Activated naive CD8-positive, alpha-beta T cell treated with anti-CD3 and anti-CD28 coated beads for 36 hours (primary cell): ENCODE measurements at places on chromosomes 12 and 14.

GRCh38 chr14:63178912-63179311 is 25.3 kb upstream of the RHOJ start:
- no peak for DNase-seq

DNA sequence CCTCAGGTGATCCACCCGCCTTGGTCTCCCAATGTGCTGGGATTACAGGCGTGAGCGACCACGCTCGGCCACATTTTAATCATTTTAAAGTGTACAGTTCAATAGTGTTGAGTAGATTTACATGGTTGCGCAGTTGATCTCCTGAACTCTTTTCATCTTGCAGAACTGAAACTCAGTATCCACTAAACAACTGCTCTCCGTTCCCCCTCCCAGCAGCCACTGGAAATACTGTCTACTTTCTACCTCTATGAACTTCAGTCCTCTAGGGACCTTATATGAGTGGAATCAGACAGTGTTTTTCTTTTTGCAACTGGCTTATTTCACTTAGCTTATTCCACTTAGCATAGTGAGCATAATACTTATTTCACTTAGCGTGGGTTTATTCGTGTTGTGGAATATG is 53.7 kb downstream of the KCTD10 start:
- DNase-seq: no peak

- DNase-seq: no peak
These were observed 100.3 kb upstream of the PLEKHG7 start for GRCh38 chr12:92602476-92602875.

DNA sequence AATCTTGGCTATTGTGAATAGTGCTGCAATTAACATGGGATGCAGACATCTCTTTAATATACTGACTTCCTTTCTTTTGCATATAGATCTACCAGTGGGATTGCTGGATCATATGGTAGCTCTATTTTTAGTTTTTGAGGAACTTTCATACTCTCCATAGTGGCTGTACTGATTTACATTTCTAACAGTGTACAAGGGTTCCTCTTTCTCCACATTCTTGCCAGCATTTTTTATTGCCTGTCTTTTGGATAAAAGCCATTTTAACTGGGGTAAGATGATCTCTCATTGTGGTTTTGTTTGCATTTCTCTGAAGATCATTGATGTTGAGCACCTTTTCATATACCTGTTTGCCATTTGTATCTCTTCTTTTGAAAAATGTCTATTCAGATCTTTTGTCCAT is 8.4 kb downstream of the AMDHD1 start:
- DNase-seq: no peak

- DNase-seq: no peak
These were observed 1249.0 kb downstream of the SLC16A7 start for GRCh38 chr12:60844875-60845274.

DNA sequence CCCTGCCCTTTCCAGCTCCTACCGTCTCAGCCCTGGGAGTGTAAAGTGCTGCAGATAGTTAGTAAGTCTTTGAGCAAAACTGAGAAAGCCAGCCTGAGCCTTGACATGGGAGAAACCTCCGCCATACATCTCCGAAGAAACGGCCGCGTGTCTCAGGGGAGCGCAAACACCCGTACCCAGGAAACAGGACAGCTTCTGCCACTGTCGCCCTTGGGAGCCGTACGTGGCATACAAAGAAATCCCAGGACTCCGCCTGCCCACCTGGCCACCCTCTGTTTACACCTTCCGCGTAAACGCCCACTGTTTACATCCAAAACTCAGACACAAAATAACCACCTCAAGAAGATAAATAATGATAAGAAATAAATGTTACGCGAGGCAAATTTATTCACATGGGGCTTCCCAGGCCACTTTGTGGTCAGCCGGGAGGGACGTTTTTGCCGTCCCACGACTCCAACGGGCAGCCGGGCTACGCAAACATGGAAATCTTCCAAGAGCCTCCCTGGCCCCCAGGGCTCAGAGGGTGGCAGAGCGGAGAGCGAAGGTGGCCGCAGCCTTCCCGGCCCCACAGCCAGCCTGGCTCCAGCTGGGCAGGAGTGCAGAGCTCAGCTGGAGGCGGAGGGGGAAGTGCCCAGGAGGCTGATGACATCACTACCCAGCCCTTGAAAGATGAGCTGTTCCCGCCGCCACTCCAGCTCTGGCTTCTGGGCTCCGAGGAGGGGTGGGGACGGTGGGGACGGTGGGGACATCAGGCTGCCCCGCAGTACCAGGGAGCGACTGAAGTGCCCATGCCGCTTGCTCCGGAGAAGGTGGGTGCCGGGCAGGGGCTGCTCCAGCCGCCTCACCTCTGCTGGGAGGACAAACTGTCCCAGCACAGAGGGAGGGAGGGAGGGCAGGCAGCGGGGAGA is at the start of gene BDKRB2:
BDKRB2 (plus strand) TSS at position 689 of the 908 bp plus-strand sequence. CDS start 32,269 bp downstream, outside the sequence.
- DNase-seq: peak; percentile 9

DNA sequence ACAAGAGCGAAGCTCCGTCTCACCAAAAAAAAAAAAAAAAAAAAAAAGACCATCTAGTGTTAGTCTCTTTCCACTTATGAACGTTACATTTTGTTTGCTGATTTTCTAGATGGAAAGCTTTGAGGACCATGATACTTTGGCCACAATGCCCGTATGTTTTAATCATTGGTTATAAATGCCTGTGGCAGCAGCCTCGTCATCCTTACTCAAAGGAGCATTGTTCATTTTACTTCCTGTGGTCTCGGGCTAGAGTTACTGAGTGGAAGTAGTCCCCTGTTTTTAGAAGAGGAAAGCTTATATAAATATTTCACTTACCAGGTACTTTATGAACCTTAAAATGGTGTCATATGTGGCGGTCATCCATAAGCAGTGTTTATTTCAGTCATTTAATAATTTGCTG is 359.9 kb downstream of the AEBP2 start:
- DNase-seq: no peak

DNA sequence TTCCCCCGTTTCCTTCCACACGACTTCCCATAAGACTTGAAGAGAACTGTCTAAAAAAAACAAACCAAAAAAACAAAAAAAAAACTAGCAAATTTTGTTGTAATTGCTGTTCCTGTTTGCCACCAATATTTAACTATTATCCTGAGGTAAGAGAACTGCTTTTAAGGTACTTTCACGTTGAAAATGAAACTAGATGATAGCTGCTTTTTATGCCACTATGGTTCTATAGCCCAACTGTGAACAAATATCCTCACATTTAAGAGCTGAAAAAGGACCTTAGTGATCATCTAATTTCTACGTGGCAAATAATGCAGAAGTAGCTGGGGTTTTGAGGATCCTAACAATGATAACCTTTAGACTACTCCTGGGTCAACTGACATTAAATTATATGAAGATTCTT is 98.6 kb downstream of the TAOK3 start:
- no peak for DNase-seq

DNA sequence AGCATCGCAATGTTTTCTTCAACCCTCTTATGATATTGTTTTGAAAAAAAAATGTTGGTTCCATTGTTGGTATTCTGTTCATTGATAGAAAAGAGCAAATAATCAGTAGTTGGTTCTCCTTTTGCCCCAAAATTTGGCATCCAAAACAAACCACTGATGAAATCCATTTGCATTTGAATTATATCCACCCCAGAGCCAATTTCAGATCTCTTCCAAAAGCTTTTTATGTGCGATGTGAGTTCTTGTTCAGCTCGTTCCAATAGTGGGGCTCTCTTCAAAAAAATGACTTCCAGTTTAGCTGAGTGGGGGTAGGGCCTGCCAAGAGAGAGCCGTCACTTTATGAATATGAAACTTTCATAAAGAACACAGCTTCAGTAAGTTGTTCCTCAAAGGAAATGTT is 130.7 kb downstream of the DIO2 start:
- no peak for DNase-seq

GRCh38 chr12:88638388-88638787 is 58.1 kb upstream of the KITLG start:
- DNase-seq: no peak

DNA sequence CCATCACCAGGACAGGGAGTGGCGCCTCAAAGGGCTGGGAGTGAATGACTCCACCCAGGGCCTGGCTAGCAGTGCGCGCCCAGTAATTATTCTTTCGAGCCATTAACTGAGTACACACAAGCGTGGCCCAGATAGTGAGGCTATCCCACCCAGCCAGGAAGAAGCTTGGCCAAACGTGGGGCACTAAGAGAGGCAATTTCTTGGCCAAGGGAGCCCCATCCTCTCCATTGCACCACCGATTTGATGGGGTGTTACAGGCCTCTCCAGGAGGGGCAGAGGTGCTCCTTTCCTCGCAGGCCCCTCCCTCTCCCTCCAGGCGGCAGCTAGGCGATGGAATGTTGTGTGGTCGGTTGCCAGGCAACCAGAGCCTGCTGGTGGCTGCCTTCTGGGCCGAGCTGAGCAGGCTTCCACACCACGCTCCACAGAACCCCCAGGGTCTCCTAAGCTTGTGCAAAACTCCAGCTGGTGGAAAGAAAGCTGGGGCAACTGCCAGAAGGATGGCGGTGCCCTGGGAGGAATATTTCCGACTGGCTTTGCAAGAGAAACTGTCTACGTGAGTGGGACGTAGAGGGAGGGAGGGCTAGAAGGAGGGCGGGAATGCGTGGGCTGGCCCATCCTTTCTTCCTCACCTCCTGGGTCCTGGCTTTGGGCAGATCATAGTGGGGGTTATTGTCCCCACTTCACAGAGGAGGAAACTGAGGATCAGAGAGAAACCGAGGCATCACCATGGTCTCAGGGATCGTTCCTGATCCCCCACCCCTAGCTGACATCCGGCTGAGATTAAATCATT is at the start of gene CFAP73:
CFAP73 (plus strand) TSS at position 364 of the 790 bp plus-strand sequence; CDS start at position 498, 134 bp downstream.
- peak; percentile 47 for DNase-seq

GRCh38 chr14:45559626-45560025 is 306.6 kb upstream of the MIS18BP1 start:
- DNase-seq: no peak

DNA sequence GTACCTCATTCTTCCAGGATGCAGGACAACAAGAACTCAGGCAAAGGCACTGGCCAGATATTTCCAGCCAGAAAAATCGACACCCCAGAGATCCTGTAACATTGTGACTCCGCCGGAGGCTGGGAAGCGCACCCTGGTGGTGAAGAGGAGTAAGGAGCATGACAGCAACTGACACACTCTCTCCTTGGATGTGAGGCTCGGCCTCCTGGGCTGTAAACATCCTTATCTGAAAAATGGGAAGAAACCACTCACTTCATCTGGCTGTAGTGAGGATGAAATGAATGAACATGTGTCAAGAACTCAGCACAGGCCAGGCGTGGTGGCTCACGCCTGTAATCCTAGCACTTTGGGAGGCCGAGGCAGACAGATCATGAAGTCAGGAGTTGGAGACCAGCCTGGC is 27.5 kb downstream of the TCHP start:
- peak; percentile 26 for DNase-seq

DNA sequence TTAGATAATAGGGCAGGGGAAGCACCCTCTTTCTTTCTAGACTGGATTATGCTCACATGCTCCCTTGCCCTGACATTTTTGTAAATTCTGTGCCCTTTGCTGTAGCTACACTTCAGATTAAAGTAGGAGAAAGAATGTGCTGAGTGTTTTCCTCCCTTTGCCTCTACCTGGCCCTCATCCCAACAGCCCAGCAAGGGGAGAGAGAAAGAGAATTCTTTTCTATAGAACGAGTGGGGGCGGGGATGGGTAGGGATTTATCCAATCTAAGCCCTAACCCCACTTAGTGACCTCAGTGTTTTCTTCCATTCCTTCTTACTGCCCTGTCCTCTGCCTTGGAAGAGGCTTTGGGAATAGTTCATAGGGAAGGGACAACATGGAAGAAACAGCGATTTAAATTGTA is 13.5 kb downstream of the GPR84 start:
- DNase-seq: no peak

DNA sequence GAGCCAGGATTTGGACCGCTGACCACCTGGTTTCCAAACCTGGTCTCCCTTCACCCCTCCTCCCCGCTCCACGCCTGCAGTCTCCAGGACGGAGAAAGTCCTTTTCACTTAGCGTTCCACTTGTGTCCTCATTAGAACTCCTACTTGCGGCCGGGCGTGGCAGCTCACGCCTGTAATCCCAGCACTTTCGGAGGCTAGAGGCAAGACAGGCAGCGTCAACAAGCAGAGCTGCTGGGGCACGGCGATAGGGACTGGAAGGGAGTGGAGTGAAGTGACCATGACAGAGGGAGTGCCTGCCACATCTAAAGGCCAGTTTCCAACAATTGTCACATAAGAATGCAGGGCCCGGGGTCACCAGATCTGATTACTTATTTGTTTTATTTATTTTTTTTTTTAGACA is 132.5 kb upstream of the NCOR2 start:
- no peak for DNase-seq

DNA sequence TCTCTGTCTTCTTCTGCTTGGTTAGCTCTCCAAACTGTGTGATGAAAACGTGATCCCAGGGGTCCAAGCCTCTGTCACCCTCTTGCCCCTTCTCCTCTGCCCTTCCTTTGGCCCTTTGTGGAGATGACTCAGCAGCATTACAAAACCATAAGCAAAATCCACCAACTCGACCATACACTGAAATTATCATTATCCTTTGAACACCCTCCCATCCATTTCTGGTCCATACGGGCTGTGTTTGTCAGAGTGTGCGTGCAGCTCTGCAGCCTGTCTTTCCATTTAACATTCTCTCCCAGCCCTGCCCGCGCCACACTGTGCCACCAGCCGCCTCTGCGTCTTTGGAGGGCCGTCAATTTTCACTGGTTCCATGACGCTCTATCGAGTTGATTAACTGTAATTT is 69.2 kb downstream of the SLC25A47 start:
- DNase-seq: no peak

- DNase-seq: no peak
These were observed 152.3 kb downstream of the ZNF664 start for GRCh38 chr12:124125203-124125871.

DNA sequence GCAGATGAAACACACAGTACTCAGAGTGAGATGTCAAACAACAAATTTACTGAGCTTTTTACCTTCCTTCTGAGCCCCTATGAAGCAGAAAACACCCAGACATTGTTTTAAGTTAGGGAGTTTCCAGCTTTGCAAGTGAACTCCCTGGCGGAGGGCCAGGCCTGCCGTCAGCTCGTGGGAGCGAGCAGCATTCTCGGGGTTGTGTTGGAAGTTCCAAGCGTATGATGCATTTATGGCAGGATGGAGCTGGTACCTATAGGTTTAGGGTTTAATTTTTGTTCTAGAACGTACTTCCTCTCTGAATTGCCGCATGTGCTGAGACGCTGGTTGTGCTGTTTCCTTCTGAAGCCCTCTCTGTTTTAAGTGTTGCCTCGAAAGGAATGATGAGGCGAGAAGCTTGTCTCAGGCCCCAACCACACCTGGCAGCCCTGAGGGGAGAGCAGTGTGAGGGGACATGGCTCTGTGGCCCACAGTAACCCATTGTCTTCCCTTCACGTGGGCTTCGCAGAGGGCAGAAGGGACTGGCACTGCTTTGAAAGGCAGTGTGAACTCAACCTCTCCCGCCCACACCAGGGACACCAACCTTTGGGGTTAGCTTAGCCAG is 76.6 kb downstream of the SSPN start:
- DNase-seq: peak; percentile 28
